ENCODE measurements at places on chromosomes 4 and X.

GRCh38 chrX:15437724-15438123 lies 53.5 kb upstream of the VEGFD start:
- no peak for DNase-seq

DNA sequence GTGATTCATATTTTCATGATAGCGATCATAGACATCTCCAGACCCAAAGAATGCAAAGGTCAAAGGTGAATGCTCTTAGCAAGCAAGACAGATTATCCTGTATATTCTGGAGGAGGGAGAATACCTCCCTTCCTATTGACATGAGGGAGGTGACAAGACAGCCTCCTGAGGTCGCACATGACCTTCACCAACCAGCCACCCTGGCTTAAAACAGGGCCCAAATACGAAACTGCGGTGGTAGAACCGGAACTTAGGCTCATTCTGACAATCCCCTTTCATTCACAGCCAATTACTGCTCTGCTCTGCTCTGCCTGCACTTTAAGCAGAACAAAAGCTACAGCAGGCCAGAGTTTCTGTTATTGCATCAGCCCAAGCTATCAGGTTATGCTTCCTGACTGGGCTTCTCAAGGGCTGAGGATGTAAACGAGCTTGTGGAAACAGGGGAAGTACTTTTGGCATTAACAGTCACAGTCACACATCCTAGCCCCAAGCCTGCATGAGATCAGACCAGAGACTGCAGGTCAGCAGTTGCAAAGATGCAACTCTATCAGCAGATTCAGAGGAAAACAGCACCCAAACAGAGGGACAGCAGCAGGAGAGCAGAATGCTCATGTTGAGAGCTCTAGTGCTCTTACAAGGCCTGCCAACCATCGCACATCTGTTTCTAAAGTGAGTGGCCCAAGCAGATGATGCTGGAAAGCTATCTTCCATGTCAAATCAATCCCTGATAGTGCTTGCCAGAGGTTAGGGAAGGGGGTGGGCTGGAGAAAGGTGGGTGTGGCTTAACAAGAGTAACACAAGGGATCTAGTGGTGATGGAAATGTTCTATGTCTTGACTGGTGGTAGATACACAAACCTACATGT lies 51.3 kb upstream of the MAP3K15 start:
- DNase-seq = peak; percentile 24

GRCh38 chr4:95421869-95422268 lies 126.9 kb downstream of the UNC5C start:
- DNase-seq = peak; percentile 7

GRCh38 chr4:67874986-67875385 lies 8.8 kb downstream of the TMPRSS11D start:
- no peak for DNase-seq

DNA sequence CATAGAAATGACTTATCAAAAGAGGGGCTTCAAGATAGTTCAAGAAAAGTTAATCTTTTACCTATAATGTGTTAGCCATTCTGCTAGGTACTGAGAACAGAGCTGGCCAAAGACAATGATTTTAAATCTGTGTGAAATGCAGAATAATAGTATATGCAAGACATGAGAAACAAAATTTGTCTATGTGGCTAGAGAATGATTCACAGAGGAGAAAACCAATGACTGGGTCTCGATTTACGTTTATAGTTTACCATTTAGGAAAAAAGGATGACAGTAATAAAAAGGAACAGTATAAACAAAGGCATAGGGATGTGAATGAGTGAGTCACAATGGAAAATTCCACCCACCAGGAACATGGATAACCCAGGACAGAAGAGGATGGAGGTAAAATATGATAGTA lies 31.9 kb downstream of the NPFFR2 start:
- DNase-seq = no peak

DNA sequence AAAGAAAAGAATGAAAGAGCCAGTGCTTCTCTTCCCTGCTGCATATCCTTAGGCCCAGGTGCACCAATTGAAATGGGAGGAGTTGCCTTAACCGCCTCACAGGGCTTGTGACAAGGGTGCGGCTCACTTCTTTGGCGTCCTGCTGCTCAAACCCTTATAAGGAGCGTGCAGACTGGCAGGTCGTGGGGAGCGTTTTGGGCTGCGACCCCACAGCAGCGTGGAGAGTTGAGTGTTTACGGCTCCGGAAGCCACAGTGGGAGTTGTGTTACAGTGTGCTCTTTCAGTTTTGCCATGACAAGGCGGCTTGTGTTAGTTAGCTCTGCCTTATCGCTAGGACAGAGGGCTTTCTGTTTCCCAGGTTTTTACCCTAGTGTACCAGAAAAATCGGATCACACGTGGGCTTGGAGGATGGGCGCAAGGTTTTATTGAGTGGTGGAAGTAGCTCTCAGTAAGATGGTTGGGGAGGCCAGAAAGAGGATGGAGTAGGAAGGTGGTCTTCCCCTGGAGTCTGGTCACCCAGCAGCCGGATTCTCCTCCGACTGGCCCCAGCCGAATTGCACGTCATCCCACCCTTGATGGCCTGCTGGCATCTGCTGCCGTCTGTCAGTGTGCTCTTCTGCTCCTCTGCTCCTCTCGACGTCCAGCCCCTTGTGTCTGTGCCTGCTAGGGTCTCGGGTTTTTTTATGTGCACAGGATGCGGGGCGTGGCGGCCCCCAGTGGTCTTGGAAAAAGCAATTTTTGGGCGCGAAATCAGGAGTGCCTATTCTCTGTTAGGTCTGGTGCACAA lies 718.9 kb downstream of the ARAP2 start:
- peak; percentile 57 for DNase-seq

GRCh38 chrX:44012484-44013096 lies 39.4 kb upstream of the NDP start:
- peak; percentile 94 for DNase-seq

- DNase-seq = no peak
These were observed 40.4 kb downstream of the NSG1 start for GRCh38 chr4:4427121-4427870.

GRCh38 chr4:152581536-152582160 lies 45.8 kb upstream of the FBXW7 start:
- no peak for DNase-seq

GRCh38 chr4:123363729-123364128 lies 32.9 kb upstream of the SPRY1 start:
- DNase-seq = no peak

- no peak for DNase-seq
These were observed 261.3 kb downstream of the QDPR start for GRCh38 chr4:17250591-17250990.

- DNase-seq = peak; percentile 22
These were observed 168.7 kb upstream of the GALNTL6 start for GRCh38 chr4:171644430-171645057.

GRCh38 chr4:105679186-105679585 lies 29.3 kb downstream of the INTS12 start:
- no peak for DNase-seq

GRCh38 chr4:37762294-37762990 lies 64.0 kb upstream of the PGM2 start:
- peak; percentile 47 for DNase-seq

GRCh38 chrX:19855700-19856381 lies 31.6 kb downstream of the SH3KBP1 start:
- no peak for DNase-seq

DNA sequence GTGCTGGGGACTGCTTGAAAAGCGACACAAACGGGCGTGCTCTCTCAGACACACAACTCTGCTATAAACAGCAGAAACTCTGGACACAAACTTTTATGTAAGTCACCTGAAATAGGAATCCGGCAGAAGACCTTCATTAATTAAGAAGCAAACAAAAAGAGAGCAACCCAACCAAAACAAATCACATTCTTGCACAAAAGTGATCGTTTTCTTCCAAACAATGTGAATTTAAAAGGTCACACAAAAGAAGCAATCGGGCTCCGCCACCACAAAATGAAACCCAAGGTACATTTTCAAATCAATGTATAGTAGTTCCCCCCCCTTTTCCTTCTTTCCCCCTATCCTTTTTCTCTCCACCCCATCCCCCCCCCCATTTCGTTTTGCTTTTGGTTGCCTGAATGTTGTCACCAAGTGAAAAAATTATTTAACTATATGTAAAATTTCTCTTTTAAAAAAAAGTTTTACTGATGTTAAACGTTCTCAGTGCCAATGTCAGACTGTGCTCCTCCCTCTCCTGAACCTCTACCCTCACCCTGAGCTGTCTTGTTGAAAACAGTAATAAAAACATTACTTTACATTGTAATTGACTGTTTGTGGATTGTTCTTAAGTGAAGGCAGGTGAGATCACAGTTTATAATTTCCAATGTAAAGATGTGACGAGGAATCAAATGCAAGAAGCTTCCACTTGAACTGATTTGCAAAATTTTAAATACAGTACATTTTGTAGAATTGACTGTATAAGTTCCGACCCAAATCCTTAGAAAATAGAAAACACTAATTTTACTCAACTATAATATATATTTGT lies 2.4 kb downstream of the MAB21L2 start:
- DNase-seq = no peak

GRCh38 chrX:30065226-30065625 lies 150.1 kb upstream of the MAGEB2 start:
- DNase-seq = no peak

GRCh38 chr4:48706736-48707135 lies 73.3 kb downstream of the FRYL start:
- DNase-seq = no peak

DNA sequence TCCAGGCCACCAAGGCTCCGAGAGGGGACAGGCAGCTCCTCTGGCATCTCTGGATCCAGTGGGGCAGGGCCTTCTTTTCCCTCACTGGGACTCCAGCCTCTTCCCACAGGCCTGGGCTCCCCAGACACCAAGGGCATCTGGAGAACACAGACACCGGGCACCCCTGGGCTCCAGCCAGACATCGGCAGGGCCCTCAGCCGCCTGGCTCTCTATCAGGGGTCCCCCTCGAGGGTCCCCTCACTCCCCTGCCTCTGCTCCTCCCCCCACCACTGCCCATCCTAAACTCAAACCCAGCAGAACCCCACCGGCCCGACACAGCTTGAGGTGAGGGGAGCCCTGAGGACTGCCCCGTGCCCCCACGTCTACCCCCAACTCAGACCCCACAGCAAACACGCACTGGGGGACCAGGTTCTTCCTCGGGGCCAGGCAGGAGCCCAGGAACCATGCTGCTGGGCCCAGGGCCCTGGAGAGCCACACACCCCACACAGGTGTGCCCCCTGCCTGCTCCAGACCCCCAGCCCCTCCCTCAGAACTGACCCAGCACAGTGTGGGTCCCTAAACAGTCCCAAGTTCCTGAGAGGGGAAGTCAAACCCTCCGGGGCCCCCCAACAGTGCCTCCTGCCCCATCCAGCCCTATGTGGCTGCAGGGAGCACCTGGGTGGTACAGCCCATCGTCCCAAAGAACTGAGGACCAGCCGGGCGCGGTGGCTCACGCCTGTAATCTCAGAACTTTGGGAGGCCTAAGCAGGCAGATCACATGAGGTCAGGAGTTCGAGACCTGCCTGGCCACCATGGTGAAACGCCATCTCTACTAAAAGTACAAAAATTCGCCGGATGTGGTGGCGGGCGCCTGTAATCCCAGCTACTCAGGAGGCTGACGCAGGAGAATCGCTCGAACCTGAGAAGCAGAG lies 86.8 kb downstream of the FAM53A start:
- DNase-seq = no peak

GRCh38 chr4:3412257-3413020 lies 29.3 kb upstream of the HGFAC start:
- no peak for DNase-seq

DNA sequence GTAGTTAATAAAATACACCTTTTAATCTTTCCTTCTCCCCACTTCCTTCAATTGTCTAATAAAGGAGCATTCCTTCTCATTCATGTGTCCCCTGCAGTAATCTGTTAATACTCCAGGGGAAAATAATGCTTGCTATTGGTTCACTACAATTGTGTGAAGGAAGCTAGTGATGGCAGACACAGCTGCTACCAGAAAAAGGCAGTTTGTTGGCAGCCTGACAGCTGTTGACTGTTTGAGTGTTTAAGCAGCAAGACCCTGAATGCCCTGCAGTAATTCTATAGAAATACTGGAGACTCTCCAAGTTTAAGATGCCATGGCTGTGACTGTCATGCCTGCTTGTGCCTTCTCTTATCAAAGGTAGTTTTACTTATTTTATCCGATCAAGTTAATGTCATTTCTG lies 359.5 kb downstream of the C4orf33 start:
- no peak for DNase-seq

DNA sequence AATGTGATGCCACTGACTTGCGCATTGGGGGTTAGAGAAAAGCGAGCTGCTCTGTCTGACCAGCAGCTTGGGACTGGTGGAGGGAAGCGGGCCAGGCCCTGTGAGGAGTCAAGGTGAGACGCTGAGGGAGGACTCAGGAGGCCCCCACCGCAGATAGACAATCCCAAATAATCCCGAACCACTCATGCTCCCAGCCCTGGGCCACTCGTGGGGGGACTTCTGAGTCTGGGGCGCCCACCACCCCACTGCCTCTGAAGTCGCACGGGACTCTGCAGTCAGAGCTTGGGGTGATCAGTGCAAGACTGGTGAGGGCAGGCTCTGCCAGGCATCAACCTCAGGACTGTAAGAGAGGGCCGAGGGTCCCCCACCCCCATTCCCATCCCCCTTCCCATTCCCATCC lies 6.9 kb downstream of the MAGEA4 start:
- DNase-seq = no peak

GRCh38 chr4:45294464-45294863 lies 568.1 kb upstream of the GNPDA2 start:
- DNase-seq = no peak

All from common myeloid progenitor, CD34-positive (primary cell).